ENCODE measurements at places on chromosomes 2 and 18.

DNA sequence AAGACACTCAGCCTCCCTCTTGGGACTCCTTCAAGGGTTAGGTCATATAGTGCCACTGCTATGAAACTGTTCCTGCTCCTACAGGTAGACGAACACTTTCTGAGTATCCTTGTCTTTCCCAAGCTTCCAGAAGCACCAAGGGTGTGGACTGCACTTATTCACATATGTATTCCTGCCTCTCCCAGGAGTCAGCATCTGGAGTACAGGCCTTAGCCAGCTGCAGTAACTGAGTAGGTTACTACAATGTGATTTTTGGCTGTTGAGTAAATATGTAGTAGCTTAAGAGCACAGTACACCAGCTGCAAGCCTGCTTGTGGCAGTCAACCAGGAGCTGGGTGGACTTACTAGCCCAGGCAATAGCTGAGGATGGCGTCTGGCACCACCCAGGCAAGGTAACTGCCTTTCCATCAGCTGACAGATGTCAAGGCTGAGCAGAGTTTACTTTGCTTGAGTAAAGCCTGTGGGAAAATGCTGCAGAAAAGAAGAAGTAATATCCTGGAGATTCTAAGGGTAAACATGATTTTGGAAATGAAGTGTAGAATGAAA, 14.0 kb upstream of the SCLY start:
- DNase-seq: no peak

- DNase-seq: no peak
Observed at GRCh38 chr2:156473445-156473844, 37.3 kb downstream of the GPD2 start.

DNA sequence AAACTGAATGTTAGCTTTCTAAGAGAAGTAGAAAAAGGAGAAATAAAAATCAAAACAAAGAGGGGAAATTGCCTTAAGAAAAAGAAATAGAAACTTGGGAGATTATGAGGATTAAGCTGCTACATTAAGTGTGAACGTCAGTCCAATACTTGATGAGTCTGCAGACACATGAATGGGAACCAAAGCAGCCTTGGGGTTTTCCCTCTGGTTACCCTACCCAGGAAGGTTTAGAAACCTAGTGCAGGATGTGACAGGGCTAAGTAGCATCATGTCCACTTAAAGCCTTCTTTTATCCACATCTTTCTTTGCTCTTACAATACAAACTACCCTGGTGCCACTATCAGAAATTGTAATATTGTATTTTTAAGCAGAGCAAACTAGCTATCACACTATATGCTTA, 22.3 kb downstream of the SLC35F5 start:
- no peak for DNase-seq

- no peak for DNase-seq
Observed at GRCh38 chr2:113158884-113159553, 14.8 kb upstream of the PSD4 start.

DNA sequence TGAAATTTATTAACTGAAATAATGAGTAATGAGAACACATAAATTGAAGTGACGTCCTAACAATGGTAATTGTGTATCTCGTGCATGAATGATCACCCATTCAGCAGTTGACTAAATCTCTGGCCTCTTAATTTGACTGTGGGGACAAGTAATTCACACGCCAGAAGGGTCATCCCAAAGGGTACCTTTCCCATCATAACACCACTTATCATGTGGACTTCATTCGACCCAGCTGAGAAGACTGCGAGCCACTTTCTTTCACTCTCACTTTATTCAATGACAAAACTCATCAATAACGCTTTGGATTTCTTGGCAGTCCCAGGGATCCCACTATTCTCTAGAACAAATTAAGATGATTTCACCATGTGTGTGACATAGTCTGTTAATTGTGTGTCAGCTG, 62.7 kb upstream of the LYPD1 start:
- DNase-seq: no peak

DNA sequence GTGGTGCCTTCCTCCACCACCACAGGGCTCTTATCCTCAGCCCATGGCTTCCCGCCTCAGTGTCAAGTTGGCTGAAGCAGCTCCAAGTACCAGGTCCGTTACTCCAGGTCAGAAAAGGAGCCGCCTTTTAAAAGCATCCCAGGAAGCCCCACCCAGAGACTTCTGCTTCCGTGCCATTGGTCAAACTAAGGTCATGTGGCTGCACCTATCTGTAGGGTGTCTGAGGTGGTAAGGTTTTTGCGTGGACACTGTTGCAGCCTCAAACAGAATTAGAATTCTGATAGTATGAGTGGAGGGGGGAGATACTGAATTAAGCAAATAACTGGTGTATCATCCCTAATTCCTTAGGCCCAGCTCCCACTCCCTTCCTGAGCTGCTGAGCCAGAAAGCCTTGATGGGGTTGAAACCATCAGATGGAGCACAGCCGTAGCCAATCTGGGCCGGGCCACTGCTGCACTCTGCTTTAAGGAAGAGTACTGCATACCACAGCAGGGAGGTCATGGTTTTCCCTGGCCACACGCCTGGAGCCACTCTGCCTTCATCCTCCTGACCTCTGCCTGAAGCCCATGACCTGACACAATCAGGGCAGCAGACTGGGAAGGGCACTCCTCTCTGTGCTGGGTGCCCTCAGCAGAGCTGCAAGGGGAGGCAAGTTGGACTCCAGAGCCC, 8.4 kb downstream of the TMEM247 start:
- peak; percentile 91 for DNase-seq

- no peak for DNase-seq
Observed at GRCh38 chr2:38190542-38191218, 114.7 kb upstream of the CYP1B1 start.

- DNase-seq: peak; percentile 74
Observed at GRCh38 chr2:176490061-176490861, 221.0 kb downstream of the MTX2 start.

DNA sequence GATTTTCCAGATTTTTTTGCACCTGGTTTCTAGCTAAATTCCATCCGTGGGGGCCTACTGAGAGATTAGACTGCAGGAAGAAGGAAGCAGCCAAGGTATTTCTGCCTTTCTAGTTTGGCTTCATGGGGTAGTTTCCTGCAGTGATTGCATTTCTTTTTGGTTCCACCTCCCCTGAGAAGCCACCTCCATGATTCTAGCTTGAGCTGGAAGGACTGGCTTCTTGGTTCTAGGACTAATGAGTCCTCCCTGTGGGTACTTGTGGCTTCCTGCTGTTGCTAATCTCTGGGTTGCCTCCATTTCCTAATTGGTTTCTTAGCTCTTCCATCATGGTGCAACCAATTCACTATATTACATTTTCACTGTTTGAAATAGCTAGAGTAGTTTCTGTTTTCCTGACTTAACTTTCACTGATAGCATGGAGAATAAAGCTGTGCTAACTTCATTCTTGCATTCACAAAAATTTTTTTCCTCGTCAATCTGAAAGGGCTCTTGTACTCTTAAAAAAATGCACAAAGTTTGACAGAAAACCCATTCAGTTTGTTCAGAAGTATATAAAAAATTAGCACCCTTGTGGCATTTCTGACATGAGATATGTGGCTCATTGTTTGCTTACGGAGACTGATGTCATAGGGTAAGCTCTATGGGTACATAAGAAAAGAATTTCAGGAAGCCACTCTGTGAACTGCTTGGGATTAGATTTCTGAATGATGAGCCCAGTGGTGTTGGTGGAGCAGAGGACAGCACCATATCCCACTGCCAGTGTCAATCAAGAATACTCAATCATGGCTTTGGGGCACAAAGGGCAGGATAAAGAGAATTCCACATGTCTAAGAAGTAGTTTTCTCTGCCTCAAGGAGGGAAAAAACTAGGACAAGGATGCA, 242.8 kb upstream of the RBMS1 start:
- DNase-seq: no peak

DNA sequence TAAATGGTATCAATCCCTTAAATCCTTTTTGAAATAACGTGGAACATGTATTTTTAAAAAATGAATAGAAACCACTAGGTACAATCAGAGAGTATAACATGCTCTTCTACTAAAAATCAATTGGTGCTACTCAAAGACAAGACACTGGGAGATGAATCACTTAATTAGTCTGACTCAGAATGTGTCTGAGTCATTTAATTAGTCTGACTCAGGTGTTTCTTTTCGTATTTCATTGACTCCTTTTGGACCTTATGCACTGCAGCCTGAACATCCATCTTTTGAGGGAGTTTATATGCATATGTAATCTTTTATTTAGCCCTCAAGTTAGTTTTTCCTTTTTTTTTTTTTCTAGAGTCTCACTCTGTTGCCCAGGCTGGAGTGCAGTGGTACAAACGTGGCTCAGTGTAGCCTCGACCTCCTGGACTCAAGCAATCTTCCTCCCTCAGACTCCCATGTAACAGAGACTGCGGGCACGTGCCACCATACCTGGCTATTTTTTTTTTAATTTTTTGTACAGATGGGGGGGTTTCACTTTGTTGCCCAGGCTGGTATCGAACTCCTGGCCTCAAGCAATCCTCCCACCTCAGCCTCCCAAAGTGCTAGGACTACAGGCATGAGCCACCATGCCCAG, 26.5 kb downstream of the PPP4R3B start:
- DNase-seq: no peak

DNA sequence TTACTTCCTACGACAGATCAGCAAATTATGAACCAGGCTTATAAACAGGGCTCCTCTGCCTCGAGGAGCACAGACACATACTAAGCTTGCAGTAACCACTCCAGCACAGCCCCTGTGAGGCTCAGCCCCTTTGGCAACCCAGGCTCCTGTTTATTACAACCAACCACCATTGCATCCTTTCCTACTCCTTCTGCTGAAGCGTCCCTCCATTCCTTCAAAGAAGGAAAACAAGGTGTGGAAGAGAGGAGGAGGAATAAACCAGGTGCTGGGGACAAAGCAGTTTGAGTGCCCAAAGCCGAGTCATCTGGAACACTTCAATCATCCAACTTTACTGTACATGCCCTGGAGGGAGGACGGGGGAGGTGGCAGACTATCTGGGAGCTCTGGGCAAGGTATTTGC, 87.2 kb upstream of the MGAT4A start:
- DNase-seq: no peak
